SK-N-MC (cell line): ENCODE measurements at places on chromosomes 5 and 9.

- DNase-seq, result no peak
Observed at GRCh38 chr9:89473762-89474469, 24.0 kb downstream of the SEMA4D start.

DNA sequence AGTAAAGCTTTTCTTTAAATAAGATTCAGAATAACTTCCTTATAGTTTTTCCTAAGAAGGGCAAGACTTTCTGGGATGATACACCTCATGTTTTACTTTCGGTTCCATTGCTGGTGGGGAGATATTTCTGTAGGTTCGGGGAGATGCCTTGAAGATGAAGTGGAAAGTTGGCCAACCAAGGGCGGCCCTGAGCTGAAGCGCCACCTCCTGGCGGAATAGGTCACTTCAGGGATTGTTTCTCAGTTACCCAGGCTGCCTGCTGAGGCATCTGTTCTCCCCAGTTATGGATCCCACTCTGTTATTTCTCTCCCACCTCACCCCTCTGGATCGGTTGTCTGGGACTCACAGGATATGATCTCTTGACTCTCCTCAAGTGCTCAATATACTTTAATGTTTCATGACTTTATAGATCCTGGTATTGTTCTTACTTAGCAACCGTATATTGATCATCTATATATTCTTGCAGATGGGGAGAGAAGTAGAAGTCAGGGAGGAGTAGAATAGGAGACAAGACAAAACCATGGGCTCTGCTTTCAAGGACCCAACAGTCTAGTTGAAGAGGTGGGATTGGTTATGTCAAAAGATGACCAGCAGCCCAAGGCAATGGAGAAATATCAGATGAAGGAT, 23.4 kb downstream of the MEGF10 start:
- no peak for DNase-seq

- no peak for DNase-seq
Observed at GRCh38 chr9:6788162-6789016, 30.6 kb downstream of the KDM4C start.

DNA sequence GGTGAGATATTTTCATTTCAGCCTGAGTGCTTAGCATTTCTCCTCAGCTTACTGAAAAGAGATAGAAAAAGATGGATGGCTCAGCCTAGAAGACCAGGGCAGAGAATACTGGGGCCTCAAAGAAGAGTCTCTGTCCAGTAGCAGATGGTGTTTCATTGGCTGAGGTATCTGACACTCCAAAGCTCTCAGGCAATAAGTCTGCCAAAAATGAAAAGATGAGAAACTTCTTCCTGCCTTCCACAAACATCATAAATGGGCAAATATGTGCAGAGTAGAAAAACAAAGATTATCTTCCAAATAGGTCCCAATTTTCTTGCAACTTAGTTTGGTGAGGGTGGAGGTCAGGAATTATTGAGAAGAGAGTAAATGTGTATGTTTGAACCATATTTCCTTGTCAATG, 87.4 kb upstream of the ICE1 start:
- DNase-seq, result no peak

DNA sequence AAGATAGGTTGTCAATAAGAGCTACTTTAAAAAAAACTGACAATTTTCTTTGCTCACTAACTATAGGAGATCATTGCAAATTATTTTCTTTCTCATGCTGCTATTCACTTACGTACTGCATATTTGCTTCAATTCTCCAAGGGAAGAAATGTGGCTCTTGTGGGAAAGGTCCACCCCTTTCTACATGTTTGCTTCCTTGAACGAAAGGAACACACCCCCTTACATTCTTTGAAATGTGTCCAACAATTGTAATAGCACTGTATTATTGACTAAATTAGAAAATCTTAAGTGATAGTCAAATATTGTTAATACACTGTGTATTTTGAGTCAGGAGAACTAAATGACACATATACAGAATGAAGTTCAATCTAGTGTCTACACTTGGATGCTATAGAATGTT, 5.2 kb downstream of the MEF2C start:
- no peak for DNase-seq

DNA sequence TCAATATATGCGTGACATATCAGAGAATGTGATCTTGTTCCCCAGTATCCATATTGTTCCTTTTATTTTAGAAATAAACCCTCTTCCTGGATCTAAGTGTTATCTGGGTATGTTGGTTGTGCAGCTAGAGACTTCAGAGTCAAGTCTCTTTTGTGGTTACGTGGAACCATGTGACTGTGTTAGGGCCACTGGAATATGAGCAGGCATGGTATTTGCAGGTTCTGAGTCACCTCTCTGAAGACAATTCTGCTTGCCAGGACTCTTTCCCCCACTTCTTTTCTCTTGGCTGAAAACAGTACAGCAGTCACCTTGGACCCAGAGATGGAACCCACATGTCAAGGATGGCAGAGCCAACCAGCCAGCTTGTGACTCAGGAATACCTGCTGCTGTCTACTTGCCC, 59.7 kb downstream of the ATP10B start:
- no peak for DNase-seq

DNA sequence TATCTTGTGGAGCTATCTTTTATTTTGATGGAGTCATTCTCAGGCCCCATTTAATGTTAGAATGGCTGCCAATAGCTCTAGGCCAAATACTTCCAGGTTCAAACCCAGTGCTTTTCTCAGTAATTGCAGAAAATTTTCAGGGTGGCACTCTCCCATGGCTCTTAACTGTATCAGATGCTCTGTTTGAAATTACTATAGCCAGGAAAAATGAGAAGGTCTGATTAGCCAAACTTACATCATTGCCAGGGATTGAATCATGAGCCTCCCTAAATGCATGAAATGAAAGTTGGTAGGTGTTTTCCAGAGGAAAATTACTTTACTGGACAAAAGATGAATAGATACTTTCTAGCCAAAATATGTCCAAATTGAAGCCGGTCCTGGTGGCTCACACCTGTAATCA, 404.8 kb downstream of the MAT2B start:
- no peak for DNase-seq

GRCh38 chr5:91052977-91053740, 330.0 kb downstream of the ARRDC3 start:
- no peak for DNase-seq

GRCh38 chr9:7316166-7316795, 483.3 kb downstream of the DMAC1 start:
- DNase-seq, result no peak

DNA sequence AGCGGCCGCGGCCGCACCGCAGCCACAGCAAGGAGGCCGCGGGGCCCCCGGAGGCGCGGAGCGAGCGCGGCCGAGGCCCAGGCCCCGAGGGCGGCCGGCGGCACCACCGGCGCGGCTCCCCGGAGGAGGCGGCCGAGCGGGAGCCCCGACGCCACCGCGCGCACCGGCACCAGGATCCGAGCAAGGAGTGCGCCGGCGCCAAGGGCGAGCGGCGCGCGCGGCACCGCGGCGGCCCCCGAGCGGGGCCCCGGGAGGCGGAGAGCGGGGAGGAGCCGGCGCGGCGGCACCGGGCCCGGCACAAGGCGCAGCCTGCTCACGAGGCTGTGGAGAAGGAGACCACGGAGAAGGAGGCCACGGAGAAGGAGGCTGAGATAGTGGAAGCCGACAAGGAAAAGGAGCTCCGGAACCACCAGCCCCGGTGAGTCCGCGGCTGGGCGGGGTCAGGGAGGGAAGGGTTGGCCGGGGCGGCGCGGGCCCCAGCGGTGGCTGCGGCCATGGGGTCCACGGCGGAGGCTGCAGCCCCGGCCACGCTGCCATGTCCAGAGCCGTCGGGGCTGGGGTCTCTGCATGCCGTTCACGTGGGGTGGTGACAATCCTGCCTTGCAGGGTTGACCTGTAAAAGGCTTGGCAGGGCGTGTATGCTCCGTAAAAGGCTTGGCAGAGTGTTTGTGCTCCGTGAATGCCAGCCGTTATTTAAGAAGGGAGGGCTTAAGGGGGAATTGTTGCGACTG, 146.0 kb downstream of the CACNA1B start:
- no peak for DNase-seq

GRCh38 chr9:14715102-14715501, 7.4 kb downstream of the CER1 start:
- peak; percentile 89 for DNase-seq

GRCh38 chr5:29005386-29005785, 1967.0 kb upstream of the CDH9 start:
- no peak for DNase-seq

DNA sequence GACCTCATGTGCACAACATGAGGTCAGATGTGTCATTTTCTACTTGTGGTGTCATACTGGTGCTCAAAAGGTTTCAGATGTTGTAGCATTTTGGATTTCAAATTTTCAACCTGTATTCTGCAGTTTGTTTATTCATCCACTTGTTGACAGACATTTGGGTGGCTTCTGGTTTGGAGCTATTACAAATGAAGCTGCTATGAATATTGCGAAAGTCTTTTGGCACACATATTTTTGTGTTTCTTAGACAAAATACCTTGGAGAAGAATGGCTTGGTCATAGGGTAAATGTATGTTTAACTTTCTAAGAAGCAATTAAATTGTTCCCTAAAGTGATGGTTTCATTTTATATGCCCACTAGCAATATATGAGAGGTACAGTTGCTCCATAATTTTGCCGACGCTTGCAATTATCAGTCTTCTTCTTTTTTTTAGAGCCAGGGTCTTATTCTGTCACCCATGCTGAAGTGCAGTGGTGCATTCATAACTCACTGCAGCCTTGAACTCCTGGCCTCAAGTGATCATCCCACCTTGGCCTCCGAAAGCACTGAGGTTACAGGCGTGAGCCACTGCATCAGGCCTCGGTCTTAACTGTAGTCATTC, 70.7 kb upstream of the TRPC7 start:
- no peak for DNase-seq

- no peak for DNase-seq
Observed at GRCh38 chr5:137699336-137700281, 36.3 kb downstream of the KLHL3 start.

- DNase-seq, result no peak
Observed at GRCh38 chr5:176355400-176356178, 6.0 kb downstream of the KIAA1191 start.

GRCh38 chr9:116647515-116647809, 39.6 kb upstream of the TRIM32 start:
- DNase-seq, result no peak

DNA sequence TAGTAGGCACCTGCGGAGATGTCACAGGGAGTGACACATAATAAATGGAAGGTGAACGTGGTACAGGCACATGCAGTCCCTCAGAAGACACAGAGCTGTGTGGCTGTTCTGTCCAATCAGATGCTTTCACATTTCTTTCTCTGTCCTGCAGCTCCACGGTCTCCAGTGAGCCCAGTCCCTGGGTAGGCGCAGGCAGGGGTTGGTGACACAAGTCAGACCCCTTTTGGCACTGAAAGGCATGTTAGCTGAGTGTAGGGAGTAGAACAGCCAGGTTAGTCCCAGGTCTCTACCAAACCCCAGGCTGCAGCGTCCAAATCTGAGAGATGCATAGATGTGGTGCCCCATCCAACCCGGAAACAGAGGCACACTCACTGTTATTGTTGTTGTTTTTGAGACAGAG, 2.8 kb downstream of the SLC31A2 start:
- no peak for DNase-seq

DNA sequence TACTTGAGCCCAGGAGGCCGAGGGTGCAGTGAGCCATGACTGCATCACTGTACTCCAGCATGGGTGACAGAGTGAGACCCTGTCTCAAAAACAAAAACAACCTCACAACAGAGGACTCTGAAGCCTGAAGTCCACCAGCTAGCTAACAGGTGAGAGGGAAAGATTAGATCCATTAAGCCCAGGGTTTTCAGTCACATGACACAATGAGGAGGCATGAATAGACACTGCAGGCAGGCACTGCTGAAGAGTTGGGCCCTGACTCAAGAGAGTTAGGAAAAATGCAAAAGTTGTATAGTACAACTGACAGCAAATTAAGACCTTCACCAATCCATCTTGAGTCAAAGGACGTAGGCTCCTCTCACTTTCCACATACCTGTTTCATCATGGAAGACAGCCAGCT, 64.9 kb downstream of the IARS1 start:
- no peak for DNase-seq

DNA sequence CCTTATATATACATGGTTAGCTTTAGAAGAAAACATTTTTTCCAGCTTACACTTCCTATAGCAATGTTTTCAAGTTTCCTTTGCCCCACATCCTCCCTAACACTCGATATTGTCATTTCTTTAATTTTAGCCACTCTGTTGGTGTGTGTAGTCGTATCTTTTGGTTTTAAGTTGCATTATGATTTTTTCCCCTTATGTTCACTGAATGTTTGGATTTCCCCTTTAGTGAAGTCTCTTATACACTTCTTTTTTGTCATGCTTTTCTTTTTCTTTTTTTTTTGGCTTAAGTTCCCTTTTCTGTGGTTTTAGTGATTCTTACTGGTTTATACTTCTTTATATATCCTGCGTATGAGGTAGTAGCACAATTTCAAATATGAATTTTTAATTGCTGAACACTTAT, 58.8 kb downstream of the KDM4C start:
- no peak for DNase-seq

- DNase-seq, result no peak
Observed at GRCh38 chr9:69131682-69132081, 42.4 kb upstream of the TJP2 start.

GRCh38 chr5:65480306-65480865, 1.3 kb downstream of the ADAMTS6 start:
- DNase-seq, result no peak

GRCh38 chr9:81058782-81059181, 630.6 kb downstream of the TLE1 start:
- no peak for DNase-seq

DNA sequence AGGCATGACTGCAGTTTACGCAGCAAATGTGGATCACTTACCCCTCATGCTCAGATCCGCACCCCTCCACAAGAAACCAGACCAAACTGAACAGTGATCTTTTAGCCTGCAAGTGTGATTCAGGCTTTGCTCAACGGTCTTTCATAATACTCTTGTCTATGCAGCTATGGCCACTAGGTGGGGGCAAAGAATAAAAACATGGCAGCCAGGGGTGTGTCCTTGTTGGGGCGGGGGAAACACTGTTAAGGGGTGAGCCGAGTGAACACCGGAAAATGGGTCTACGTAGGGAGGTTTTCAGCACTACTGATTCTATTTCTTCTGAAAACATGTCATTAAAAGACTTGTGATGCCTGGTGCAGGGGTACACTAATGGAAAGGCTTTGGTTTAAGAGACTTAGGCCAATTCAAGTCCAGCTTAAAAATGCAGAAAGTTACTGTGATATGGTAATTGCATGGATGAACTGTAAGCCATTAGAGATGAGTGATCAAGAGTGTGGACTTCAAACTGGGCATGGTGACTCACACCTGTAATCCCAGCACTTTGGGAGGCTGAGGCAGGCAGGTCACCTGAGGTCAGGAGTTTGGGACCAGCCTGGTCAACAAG, 49.9 kb upstream of the GPR151 start:
- peak; percentile 14 for DNase-seq

DNA sequence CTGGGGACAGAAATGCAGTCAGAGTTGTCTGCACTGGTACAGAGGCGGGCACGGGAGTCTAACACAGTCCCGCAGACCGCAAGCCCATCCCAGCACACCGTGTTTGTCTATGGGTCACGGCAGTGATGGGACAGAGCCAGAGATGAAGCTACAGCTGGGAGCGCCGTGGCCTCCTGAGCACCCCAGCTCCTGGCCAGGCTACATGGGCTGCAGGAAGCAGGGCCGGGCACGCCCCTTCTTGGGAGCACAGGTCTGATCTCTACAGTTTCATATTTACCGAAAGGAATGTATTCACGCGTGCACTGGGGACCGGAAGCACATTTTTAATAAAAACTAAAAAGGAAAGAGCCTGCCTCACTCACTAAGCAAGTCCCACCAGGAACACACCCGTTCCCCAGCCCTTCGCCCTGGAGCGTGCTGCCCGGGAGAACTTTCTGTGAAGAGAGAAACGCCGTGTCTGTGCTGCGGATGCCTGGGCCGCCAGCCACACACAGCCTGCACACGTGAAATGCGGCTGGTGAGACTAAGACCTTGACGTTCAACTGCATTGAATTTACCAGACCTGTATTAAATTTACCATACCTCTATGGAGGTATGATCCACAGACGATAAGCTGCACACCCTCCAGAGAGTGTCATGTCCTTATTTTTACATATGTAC, 81.1 kb downstream of the VAV2 start:
- no peak for DNase-seq
